Brain microvascular endothelial cell (primary cell): ENCODE measurements at places on chromosomes 2 and 18.

DNA sequence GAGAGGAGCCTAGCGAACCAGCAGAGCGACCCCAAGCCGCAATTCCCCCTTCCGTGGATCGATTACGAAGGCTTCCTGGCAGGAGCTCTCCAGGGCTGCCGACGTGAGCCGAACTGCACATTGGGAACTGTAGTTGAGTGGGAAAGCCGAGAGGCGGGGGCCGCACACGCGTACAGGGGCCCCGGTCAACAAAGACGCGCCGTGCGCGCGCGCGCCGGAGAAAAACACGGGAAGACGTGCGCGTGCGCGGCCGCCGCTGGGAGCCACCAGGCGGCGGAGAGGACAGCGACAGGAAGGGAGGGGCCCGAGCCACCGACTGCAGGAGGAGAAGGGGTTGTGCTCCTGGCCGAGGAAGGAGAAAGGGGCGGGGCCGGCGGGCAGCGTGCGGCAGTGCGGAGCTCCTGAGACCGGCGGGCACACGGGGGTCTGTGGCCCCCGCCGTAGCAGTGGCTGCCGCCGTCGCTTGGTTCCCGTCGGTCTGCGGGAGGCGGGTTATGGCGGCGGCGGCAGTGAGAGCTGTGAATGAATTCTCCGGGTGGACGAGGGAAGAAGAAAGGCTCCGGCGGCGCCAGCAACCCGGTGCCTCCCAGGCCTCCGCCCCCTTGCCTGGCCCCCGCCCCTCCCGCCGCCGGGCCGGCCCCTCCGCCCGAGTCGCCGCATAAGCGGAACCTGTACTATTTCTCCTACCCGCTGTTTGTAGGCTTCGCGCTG is at the start of gene SPAST:
TSS of gene SPAST (plus strand) at position 247 of the 711 bp plus-strand sequence. CDS start at position 523, 276 bp downstream.
- peak; percentile 95 for DNase-seq

GRCh38 chr18:2336690-2337392 is 234.5 kb downstream of the METTL4 start:
- DNase-seq = no peak

DNA sequence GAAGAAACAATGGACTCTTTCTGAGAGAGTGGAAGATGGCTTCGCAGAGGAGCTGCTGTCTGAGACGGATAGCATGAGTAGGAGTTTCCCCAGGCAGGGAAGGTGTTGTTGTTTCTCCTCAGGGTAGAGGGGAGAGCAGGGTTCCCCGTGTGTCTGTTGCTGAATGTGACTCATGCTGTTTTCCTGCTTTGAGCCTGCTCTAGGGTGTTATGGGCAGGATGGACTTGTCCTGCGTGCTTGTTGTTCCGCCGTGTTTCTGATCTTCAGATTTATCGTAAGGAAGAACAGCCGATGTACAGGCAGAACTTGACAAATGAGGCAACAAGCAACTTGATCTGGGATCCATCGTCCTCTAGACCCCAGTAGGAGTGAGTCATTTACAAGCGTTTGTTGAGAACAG is 19.7 kb upstream of the MYCN start:
- DNase-seq = no peak

- DNase-seq = no peak
Observed at GRCh38 chr18:13266218-13267100, 47.9 kb downstream of the LDLRAD4 start.

- no peak for DNase-seq
Observed at GRCh38 chr2:134712736-134713135, 6.1 kb downstream of the TMEM163 start.

DNA sequence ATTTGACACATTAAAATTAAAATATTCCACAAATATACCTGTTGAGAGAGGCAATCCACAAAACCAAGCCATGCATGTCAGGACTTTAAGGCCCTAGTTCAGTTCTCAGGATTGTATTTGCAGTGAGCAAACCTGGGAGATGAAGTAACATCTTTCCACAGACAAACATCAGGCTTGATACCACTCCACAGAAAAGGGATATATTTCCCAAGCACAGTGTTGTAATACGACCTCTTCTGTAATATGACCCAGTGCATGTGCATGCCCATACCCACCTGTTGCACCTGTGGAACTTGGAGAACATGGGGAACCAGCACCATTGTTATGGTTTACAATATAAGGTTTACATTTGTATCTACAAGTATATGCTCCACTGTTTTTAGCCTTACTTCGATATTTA is 184.0 kb downstream of the PDE11A start:
- DNase-seq = no peak

DNA sequence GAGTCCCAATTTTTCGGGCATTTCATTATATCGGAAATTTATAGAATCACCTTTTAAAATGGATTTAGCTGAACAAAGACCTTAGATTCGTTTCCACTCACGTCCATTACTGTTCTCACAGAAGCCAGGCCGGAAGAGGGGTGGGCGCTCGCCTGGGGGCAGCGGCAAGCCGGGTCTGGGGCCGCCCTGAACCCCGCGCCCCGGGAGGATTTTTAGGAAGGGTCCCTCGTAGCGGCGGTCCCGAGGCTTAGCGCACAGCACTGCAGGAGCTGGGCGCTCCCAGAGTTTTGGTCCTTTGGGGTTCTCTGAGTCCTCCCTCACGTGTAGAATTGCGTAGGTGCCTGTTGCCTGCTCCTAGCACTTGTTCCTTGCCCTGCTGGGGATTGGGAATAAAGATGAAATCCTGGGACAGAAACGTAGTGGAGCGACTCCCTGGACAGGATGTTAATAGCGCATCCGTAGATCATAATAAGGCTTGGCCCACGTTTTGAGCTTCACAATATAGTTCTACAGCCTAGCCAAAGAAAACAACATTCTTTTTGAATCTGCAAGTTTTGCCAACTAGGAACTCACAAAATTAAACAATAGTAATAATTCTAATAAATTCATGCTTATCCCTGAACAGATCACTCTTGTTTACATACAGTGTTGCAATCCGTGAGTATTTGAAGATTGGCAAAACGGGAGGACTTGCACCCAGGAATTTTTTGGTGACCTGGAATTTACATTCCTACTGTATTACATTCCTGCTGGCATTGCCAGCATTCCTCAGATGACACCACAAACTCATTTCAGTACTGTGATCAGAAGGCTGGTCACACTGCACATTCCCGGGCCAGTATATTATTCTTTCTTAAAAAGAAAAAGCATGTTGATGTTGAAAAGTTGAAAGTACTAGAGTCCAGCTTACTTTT is 875 bp downstream of the C18orf63 start:
- DNase-seq = peak; percentile 58

DNA sequence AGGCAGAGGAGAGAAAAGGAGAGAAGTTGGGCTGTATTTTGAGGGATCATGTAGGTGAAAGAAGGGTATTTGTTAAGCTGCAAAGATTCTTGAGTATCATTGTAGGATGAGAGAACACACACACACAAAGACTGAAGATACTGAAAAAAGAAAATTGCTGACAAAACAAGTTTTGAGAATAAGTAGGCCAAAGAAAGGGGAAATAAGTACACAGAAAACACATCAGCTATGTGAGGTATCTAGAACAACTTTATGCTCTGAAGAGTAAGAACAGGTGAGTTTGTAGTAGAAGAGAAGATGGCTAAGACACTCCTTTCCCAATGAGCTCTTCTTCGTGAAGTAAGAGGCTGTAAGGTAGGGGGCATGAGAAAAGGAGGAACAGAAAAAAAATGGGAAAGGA is 28.2 kb downstream of the METTL8 start:
- no peak for DNase-seq
